ENCODE measurements at places on chromosomes 7 and 10. TPM values are rescaled to one million over a fixed set of nuclear protein-coding genes. Genes with fewer than 3 reads are reported as not detected.

The ASZ1 gene
- total RNA-seq = not detected

DNA sequence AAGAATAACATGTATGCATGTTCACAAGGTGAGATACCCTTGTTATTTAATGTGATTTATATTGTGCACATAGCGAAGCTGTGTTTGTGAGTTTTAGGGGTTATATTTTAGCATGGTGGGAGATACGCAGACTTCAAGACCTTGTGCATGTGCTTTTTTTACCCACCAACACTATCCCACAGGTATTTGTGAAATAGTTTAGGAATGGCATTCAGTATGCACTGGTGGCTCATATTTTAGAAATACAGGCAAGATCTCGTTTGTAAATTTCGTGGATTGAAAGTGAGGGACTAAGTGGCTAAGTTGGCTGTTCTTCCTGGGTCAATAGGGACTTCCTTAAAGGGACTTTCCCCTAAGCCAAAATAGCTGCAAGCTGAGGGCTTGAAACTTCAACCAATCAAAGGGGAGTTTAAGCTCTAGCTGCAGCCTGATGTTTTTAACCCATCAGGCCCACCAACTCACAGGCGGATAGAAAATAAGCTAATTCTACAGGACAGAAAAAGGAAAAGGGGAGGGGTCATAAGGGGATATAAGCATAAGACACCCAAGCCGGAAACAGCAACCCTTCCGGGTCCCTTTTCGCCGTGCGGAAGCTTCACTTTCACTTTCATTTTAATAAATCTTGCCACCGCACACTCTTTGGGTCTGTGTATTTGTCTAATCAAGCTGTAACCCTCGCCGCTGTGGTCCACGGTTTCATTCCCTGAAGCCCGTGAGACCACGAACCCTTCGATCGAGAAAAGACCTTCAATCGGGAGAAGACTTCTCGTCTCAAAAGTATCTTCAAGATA, 291.0 kb downstream of the GPR158 start:
- H3K4me1 ChIP-seq = no peaks in the 10 kb centered on the region
- no peaks in the 10 kb centered on the region for H3K36me3 ChIP-seq
- DNase-seq = no peak
- no peaks in the 10 kb centered on the region for H3K27me3 ChIP-seq
- no peak overlapping the region for H3K4me3 ChIP-seq
- H3K27ac ChIP-seq = no peak overlapping the region

The NANOS1 gene
- 11.3 TPM for total RNA-seq

- DNase-seq = no peak
- no peaks in the 10 kb centered on the region for H3K4me1 ChIP-seq
- no peaks in the 10 kb centered on the region for H3K27me3 ChIP-seq
- no peak overlapping the region for H3K27ac ChIP-seq
- H3K36me3 ChIP-seq = no peaks in the 10 kb centered on the region
These were observed 31.4 kb downstream of the ANK3 start for GRCh38 chr10:60358282-60358681.

The HOXA2 gene
- 1.1 TPM for total RNA-seq

DNA sequence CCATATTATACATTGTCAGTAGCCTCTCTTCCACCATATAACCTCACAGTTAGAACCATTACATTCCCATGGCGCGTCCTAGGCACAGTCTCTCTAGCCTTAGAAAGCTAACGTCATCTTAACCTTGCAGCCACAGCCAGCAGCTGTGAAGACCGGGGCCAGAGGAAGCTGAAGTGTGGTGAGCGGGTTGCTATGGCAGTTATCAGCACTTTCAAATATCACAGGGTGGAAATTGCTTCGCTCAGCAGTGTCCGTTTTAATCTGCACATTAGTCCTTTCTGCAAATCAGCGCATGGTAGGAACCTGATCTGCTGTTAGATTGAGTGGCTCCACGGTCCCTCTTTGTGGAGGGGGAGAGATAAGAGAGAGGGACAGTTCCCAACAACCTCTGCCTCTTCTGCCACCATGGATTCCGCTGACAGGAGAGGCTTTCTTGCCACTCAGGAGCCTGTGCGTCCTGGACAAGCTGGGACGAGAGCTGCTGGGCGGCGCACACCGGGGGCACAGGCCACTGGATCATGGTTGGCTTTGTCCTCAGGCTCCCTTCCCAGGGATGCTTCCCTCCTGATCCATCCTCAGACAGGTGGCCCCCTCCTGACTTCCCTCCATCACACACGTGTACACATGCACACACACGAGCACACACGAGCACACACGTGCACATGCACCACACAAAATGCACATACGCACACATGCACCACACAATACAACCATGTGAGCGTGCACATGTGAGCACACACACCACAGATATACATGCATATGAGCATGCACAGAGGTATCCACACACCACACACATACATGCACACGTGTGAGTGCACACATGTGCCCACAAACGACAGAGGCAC, 93.8 kb downstream of the WDR37 start:
- H3K4me1 ChIP-seq = no peaks in the 10 kb centered on the region
- H3K36me3 ChIP-seq = no peaks in the 10 kb centered on the region
- H3K27me3 ChIP-seq = no peaks in the 10 kb centered on the region
- no peak overlapping the region for H3K4me3 ChIP-seq

The COMTD1 gene
- total RNA-seq = 59.6 TPM

The ADAP1 gene
- 6.4 TPM for total RNA-seq

The FBXL13 gene
- 2.5 TPM for total RNA-seq
